Fibroblast of skin of left biceps (primary cell): ENCODE measurements at places on chromosomes 7 and 10.

DNA sequence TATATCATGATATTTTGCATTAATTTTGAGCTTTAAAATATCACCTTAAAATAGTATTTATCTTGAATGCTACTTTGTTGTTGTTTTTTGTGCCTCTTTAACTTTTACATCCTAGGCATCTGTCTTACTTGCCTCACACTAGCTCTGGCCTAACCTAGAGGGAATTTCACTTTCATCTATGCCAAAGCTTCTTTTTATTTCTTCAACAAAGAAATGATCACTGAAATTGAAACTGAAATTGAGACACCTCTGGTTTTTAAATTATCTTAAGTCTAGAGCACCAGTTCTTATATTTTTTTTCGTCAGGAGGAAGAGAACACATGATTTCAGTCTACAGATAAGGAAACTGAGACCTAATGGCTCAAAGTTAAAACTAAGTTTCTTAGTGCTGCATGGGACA, 3.5 kb upstream of the SCIN start:
- no peak for DNase-seq

DNA sequence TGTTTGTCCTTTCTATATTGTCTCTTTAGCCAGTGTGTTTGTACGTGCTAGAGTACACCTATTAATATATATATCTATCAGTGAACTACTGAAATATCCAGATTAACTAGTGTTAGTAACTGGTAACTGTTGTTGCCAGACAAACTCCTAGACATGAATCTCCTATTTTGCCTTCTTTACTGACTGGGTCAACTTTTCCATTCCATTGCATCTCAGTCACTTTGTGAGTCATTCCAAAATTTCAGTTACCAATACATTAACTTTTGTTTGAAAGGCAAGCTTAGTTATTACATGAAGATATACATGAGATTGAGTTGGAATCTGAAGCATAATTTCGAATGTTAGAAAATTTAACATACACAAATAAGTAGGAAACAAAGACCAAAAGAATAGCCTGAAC, 51.4 kb downstream of the BTAF1 start:
- DNase-seq = peak; percentile 22

- no peak for DNase-seq
These were observed 33.0 kb downstream of the RALA start for GRCh38 chr7:39656415-39656814.

- DNase-seq = no peak
These were observed 6.5 kb downstream of the DUSP5 start for GRCh38 chr10:110504111-110504735.

DNA sequence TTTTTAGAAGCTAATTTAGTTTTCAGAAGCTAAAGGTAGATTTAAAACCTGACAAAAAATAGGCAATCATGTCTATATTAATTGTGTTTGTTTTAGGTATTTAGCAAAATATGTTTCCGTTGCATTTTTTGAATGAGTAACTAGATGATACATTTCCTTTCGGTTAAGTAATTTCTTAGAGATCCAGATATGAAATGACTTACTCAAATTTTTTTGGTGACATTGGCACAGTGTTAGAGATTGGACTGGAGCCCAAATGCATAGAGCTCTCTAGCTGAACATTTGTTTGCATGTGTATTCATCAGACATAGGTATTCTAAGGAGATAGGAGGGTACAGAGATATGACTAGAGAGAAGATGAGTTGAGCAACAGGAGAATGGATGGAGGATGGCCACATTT, 1.9 kb downstream of the BUB3 start:
- DNase-seq = no peak
